ENCODE measurements at places on chromosomes 13 and 19.
A peak's percentile ranks its signal among the peaks of the same experiment; 100 is the strongest.

DNA sequence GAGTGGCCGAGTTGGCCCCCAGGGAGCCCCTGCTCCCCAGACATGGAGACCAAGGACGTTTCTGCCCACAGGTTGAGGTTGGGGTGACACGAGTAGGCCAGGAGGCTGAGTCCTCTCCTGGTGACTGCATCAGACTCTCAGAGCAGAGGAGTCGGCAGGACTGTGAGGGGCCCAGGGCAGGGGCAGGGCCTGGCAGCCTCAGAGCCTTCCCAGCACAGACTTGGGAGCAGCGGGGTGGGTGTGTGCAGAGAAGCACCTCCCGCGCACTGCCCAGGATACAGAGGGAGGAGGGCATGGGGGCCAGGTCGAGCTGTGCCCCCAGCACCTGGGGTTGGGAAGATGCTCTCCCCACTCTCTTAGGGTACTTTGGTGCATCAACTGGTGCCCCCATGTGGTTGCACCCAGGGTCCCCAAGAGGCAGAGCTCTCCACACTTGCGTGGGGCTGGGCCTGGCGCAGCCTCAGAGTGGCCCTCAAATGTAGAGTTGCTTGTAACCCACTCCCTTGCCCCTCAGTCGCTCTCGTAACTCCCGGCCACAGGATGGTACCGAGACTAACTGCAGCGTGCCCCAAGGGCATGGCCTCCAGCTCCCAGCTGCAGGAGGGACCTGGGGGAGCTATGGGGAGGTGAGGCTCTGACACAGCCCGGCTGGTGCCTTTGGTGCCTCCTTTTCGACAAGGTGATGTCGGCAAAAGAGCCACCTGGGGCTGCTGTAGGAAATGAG is 15.9 kb downstream of the TSSK6 start:
- DNase-seq, result no peak

DNA sequence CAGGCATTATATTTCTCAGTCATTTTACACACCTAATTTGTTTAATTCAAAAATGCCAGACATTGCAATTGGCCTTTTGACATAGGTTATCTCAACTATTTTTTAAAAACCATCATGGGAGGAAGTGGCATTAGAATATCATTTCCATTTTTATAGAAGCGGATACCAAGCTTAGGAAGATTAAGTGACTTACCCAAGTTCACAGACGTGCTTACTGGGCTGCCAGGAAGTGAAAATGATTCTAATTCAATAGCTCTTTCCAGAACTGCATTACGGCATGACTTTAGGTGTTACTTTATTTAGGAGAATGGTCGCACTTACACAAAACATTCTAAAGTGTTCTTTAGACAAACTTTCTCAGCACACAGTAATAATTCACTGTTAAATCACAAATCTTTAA is 231.9 kb downstream of the KLF12 start:
- no peak for DNase-seq

DNA sequence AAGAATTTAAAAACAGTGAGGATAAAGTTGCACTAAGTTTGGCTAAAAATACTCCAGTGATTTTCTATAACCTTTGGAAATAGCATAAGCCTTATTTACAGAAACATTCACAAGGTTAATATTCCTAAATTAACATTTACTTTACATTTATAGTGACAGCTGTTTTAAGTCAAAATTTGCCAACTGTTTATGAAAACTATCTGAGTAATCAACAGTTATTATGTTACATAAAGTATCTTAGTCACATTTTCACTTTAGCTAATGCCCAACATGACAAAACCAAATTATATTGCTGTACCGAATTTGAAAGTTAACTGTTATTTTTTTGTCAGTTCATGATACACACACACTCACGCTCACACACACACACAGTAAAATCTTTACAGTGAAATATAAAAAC is 1.2 kb downstream of the TNFRSF19 start:
- DNase-seq, result no peak

DNA sequence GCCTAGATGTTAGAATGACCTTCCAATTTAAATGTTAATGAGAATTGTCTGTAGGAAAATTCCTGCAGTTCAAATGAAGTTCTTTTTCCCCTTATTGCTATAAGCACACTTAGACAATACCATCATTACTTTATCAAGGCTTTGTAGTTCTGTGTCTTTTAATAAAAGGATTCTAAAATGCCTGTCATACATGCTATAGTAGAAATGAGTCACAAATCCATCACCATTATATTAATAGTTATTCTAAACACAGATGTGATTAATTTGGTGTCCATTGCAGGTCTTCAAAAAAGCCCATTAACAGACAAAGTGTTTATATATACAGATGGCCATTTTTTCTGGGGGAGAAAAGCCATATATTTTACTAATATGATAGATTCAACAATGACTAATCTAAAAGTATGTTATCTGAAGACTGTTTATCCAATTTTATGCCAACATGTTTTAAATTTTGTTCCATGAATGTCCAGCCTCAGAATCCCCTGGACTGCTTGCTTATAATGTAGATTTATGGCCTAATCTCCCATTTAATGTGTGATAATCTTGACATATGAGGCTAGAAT is 1678.3 kb upstream of the PCDH20 start:
- no peak for DNase-seq

- no peak for DNase-seq
Measured at GRCh38 chr13:51178456-51179074, 43.6 kb upstream of the FAM124A start.

DNA sequence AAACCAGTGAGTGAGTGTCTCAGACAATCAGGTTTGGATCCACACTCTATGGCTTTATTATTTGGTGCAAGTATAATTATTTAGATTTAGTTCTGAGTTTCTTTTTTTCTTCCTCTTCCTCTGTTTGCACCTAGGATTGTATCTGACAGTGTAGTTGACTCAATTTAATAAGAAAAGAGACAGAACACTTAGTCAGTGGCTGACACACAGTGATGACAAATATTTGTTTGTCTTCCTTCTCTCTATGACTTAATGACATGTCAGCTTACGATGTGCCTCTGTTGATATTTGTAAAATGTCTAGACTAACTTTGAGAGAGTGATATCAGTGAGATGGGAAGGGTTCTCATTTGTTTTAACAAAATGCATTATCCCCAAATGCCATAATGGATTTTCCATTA is 129.5 kb upstream of the SLC10A2 start:
- DNase-seq, result no peak

DNA sequence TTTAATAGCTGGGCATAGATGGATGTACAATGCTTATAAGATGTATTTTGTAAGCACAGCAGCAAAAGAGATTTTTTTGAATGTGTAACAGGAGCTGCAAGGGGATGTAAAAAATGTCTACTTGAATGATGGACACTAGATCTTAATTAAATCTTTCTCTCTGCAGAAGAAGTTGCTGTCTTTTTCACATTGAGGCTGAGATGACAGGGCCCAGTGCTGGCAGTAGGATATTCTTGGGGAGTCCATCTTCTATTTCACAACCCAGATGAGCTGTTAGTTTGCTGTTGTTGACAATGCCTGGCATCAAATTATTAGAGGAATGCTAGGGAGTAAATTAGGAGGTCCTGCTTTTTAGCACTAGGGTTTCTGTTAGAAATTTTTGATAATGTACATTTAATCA is 698.7 kb downstream of the SLITRK5 start:
- no peak for DNase-seq

- DNase-seq, result no peak
Measured at GRCh38 chr19:8681345-8682029, 17.1 kb downstream of the ACTL9 start.

- DNase-seq, result peak; percentile 75
Measured at GRCh38 chr13:34942732-34943435, 814 bp downstream of the NBEA start.

- peak; percentile 50 for DNase-seq
Measured at GRCh38 chr19:5086725-5087439, 118.0 kb downstream of the KDM4B start.

GRCh38 chr13:85828094-85828684 is 29.0 kb upstream of the SLITRK6 start:
- DNase-seq, result no peak

GRCh38 chr19:28010656-28011055 is 1202.3 kb downstream of the UQCRFS1 start:
- DNase-seq, result no peak

- no peak for DNase-seq
Measured at GRCh38 chr13:95019886-95020285, 281.4 kb downstream of the ABCC4 start.

GRCh38 chr13:28010046-28010445 is 21.6 kb upstream of the URAD start:
- no peak for DNase-seq

GRCh38 chr13:36550177-36550576 is 117.9 kb downstream of the CCNA1 start:
- no peak for DNase-seq

GRCh38 chr13:75258159-75258782 is 223.7 kb downstream of the TBC1D4 start:
- peak; percentile 38 for DNase-seq

DNA sequence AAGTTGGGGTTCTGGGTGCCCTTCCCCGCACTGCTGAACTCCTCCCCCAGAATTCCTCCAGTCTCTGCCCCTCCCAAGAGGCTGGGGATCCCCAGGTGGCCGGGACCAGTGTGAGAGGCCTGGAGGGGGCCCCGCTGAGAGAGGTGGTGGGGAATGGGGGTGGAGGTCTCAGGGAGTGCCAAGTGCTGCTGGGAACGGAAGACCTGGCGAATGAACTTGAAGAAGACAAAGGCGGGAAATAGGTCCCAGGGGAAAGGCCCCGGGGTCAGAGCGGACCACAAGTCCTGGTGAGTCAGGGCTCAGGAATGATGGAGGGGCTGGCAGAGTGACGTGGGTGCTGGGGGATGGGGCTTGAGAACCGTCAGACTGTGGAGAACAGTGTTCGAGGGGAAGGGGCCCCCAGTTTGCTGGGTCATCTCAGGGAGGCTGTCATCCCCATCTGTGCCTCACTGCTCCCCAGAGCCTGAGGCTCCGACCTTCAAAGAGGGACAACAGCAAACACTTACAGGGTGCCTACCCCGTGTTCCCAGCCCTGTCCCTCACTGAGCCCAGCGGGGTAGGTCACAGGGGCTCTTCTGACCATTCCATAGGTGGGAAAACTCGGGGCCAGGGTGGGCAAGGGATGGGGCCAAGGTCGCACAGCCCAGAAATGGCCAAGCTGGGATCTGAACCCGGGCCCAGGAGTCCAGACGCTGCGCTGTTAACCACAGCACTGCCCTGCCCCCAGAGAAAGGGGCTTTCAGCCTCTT is 16.0 kb upstream of the SEMA6B start:
- DNase-seq, result no peak

GRCh38 chr19:35011091-35011689 is 11.1 kb downstream of the GRAMD1A start:
- no peak for DNase-seq

- DNase-seq, result no peak
Measured at GRCh38 chr19:15445227-15445605, 4.5 kb downstream of the WIZ start.

DNA sequence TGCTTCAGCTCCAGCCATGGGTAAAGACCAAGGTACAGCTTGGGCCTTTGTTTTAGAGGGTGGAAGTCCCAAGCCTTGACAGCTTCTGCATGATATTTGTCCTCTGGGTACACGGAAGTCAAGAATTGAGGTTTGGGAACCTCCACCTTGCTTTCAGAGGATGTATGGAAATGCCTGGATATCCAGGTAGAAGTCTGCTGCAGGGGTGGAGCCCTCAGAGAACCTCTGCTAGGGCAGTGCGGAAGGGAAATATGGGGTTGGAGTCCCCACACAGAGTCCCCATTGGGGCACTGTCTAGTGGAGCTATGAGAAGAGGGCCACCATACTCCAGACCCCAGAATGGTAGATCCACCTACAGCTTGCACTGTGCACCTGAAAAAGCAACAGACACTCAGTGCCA is 23.0 kb upstream of the MYO16 start:
- no peak for DNase-seq

- DNase-seq, result no peak
Measured at GRCh38 chr13:91311491-91311890, 36.0 kb upstream of the MIR17HG start.

- DNase-seq, result no peak
Measured at GRCh38 chr19:49870309-49870901, 3.0 kb upstream of the PNKP start.

GRCh38 chr19:38485541-38486285 is 52.2 kb downstream of the RYR1 start:
- no peak for DNase-seq

- DNase-seq, result no peak
Measured at GRCh38 chr19:5086230-5086629, 117.3 kb downstream of the KDM4B start.
